ENCODE measurements at places on chromosomes 4 and X. TPM values are rescaled to one million over a fixed set of nuclear protein-coding genes. Genes with fewer than 3 reads are reported as not detected.

Gene NIPAL1
- 0.35 TPM for total RNA-seq

GRCh38 chrX:114332766-114333165, 251.1 kb upstream of the HTR2C start:
- no peak overlapping the region for H3K27ac ChIP-seq
- no peak for DNase-seq
- H3K4me3 ChIP-seq: no peak overlapping the region
- H3K27me3 ChIP-seq: no peaks in the 10 kb centered on the region
- no peaks in the 10 kb centered on the region for H3K36me3 ChIP-seq

DNA sequence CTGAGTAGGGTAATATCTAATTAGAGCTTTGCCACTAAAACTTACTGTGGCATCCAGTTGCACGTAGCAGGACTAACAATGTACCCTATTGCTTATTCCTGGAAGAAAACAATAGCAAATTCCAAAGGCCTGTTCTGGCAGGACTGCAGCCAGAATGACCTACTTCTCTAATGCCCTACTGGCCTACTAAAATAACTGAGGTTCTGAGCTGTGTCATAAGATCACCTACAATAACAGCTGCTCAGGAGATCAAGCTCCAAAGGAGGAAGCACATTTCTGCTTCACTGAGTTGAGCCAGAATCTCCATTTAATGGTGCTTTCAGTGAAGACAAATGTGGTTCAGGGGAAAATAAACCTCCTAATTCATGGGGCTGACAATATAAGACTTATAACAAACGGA, 42.2 kb upstream of the CXCL8 start:
- no peak overlapping the region for H3K4me3 ChIP-seq
- H3K36me3 ChIP-seq: no peaks in the 10 kb centered on the region
- no peak for DNase-seq
- no peaks in the 10 kb centered on the region for H3K4me1 ChIP-seq
- H3K27ac ChIP-seq: no peak overlapping the region

- H3K4me1 ChIP-seq: no peaks in the 10 kb centered on the region
- no peaks in the 10 kb centered on the region for H3K36me3 ChIP-seq
- DNase-seq: no peak
Measured at GRCh38 chr4:6542951-6543350, 32.0 kb upstream of the MAN2B2 start.

DNA sequence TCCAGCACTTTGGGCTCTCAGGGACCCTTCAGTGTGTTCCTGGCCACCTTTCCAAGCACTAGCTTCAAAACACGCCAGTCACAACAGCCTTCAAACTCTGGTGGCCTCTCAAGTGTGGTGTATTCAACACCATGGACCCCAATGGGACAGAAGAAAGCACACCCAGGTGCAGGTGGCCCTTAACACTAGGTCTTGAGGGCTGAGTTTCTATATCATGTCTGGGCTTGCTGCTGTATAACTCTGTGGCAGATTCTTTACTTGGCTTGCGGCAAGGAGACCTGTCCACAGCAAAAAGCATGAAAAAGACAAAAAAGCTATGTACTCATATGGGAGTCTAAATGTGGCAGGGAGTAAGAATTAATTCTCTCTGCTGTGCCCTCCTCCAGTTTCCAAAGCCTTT, 23.1 kb downstream of the MSL3 start:
- no peak overlapping the region for H3K27ac ChIP-seq
- H3K36me3 ChIP-seq: no peaks in the 10 kb centered on the region
- no peaks in the 10 kb centered on the region for H3K4me1 ChIP-seq
- no peaks in the 10 kb centered on the region for H3K27me3 ChIP-seq
- no peak overlapping the region for H3K4me3 ChIP-seq

DNA sequence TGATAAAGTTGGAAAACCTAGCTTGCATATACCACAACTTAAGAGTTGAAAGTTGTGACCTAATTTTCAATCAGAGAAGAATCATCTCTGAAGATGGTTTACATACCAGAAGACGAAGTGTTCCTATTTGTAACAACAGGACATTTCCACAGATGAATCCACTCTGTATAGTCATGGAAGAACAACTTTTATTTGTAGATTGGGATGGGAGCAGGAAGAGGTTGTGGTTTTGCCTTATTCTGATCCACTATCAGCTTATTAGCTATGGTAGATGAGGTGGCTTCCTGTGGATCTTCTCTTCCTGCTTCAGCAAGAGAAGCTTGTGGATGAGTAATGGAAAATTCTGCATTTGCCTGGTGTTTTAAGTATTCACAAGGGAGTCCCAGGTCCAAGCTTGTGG, 18.6 kb upstream of the SUPT20HL1 start:
- no peak overlapping the region for H3K4me3 ChIP-seq
- H3K27ac ChIP-seq: no peak overlapping the region
- H3K4me1 ChIP-seq: peaks cover 25% of the 10 kb centered on the region
- DNase-seq: no peak

- DNase-seq: no peak
- peaks cover 5% of the 10 kb centered on the region for H3K4me1 ChIP-seq
- H3K27me3 ChIP-seq: no peaks in the 10 kb centered on the region
- H3K36me3 ChIP-seq: peaks cover 5% of the 10 kb centered on the region
Measured at GRCh38 chr4:159238631-159239030, 135.8 kb downstream of the RAPGEF2 start.

Gene DMP1
- not detected for total RNA-seq

Gene SERTM2
- not detected for total RNA-seq

Gene CRLF2
- 1.3 TPM for total RNA-seq

DNA sequence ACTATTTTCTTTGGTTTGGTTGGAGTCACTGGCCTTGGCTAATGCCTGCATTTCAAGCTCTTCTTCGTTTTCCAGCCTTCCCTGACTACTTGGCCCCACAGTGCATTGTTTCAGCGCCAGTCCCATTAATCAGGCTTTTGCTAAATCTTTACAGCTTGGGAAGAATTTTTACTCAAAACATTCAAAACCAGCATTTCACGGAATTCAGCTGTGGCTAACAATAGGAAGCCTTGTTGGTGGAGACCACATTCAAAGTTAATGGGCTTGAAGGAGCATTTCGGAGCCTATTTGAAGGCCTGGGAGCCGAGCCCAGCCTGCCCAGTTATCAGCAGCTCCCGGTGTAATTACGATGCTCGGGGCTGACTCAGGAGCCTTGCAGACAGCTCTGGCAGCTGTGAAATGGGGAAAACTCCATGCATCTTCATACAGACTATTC, 30.8 kb upstream of the VCX2 start:
- H3K27me3 ChIP-seq: no peaks in the 10 kb centered on the region
- DNase-seq: no peak
- H3K27ac ChIP-seq: no peak overlapping the region

GRCh38 chr4:76582074-76582816, 147.2 kb downstream of the SHROOM3 start:
- H3K27me3 ChIP-seq: peaks cover 67% of the 10 kb centered on the region
- no peaks in the 10 kb centered on the region for H3K36me3 ChIP-seq
- H3K27ac ChIP-seq: no peak overlapping the region

Gene TRIM2
- total RNA-seq: not detected

Gene GLUD2
- 0.38 TPM for total RNA-seq

DNA sequence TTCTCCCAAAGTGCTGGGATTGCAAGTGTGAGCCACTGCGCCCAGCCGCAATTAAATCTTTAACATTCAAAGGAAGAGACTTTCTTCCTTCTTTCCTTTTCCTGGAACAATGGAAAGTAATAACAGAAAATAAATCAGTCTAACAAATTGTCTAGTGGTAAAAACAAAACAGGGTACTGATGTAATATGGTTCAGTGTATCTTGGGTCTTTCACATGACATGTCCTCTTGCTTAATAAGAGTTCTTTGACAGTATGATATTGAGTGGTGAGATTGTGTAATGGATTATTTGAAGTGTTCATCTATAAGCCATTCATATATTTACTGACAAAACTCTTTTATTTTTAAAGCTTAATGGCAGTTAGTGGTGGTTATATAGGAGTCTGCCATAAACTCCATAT, 256.6 kb downstream of the SPRY1 start:
- DNase-seq: no peak
- H3K27ac ChIP-seq: no peak overlapping the region
- no peaks in the 10 kb centered on the region for H3K4me1 ChIP-seq

Gene PCSK1N
- total RNA-seq: 0.21 TPM

GRCh38 chr4:155745984-155746383, 12.8 kb upstream of the GUCY1B1 start:
- no peaks in the 10 kb centered on the region for H3K36me3 ChIP-seq
- no peak overlapping the region for H3K4me3 ChIP-seq
- H3K27ac ChIP-seq: no peak overlapping the region
- no peaks in the 10 kb centered on the region for H3K4me1 ChIP-seq
- no peak for DNase-seq

Gene HSFX2
- 0.23 TPM for total RNA-seq

Gene TCEAL2
- total RNA-seq: not detected

Gene AREG
- total RNA-seq: 0.53 TPM

- H3K4me3 ChIP-seq: no peak overlapping the region
- H3K36me3 ChIP-seq: no peaks in the 10 kb centered on the region
- no peaks in the 10 kb centered on the region for H3K4me1 ChIP-seq
- H3K27me3 ChIP-seq: peaks cover 8% of the 10 kb centered on the region
Measured at GRCh38 chr4:79682161-79682560, 274.1 kb upstream of the GK2 start.

Gene GABRG1
- not detected for total RNA-seq

Gene PHKA1
- total RNA-seq: 4.9 TPM

GRCh38 chr4:57137261-57137660, 27.1 kb upstream of the IGFBP7 start:
- H3K4me3 ChIP-seq: no peak overlapping the region
- H3K27me3 ChIP-seq: peaks cover 5% of the 10 kb centered on the region
- no peak overlapping the region for H3K27ac ChIP-seq
- no peaks in the 10 kb centered on the region for H3K4me1 ChIP-seq
- DNase-seq: no peak
- H3K36me3 ChIP-seq: no peaks in the 10 kb centered on the region

DNA sequence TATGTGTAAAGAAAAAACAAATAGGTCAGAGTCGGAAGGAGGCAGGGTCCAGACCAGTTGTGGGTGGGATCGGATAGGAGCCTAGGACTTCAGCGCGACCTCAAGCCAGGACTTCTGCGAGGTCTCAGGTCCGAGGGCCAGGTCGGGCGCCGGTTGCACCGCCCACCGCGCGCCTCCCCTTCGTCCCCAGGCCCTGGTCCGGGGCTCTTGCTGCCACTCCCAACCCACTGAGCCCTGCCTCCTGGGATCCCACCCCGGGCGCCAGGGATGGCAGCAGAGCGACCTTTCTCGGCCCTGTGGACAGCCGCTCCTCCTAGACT, 12.3 kb downstream of the PITX2 start:
- peaks cover 2% of the 10 kb centered on the region for H3K4me1 ChIP-seq
- H3K27ac ChIP-seq: no peak overlapping the region
- H3K4me3 ChIP-seq: no peak overlapping the region
- H3K36me3 ChIP-seq: peaks cover 5% of the 10 kb centered on the region
- DNase-seq: no peak

DNA sequence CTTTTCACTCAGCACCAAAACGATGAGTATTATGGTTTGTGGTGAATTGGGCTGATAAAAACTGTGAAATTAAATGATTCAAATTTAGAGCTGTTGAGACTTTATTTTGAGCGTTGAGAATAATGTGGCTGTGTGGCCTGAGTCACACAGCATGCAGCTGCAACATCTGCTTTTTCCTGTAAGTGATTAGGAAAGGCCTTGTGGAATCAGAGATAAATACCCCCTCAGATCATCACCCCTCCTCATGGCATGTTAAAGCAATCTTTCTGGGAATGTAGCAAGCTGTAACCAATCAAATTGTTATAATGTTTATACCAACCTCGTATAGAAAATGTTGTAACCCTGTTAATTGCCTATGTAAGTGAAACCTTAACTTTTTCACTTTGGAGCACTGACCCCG, 90.0 kb upstream of the GRPR start:
- H3K27ac ChIP-seq: no peak overlapping the region
- H3K36me3 ChIP-seq: no peaks in the 10 kb centered on the region
- DNase-seq: no peak
- no peaks in the 10 kb centered on the region for H3K4me1 ChIP-seq

Gene STK32B
- not detected for total RNA-seq

Data from activated CD8-positive, alpha-beta memory T cell treated with anti-CD3 and anti-CD28 coated beads, Interleukin-2, amount 10 ng/mL, durations not matched to agents 7 days and 5 days (primary cell).